Fibroblast of skin of scalp (primary cell): ENCODE measurements at places on chromosomes 7 and 10.
A peak's percentile ranks its signal among the peaks of the same experiment; 100 is the strongest.

- peak; percentile 72 for DNase-seq
Observed at GRCh38 chr10:88379575-88379974, 203.5 kb downstream of the RNLS start.

GRCh38 chr7:137882261-137882668, 35.5 kb upstream of the DGKI start:
- DNase-seq, result peak; percentile 98

DNA sequence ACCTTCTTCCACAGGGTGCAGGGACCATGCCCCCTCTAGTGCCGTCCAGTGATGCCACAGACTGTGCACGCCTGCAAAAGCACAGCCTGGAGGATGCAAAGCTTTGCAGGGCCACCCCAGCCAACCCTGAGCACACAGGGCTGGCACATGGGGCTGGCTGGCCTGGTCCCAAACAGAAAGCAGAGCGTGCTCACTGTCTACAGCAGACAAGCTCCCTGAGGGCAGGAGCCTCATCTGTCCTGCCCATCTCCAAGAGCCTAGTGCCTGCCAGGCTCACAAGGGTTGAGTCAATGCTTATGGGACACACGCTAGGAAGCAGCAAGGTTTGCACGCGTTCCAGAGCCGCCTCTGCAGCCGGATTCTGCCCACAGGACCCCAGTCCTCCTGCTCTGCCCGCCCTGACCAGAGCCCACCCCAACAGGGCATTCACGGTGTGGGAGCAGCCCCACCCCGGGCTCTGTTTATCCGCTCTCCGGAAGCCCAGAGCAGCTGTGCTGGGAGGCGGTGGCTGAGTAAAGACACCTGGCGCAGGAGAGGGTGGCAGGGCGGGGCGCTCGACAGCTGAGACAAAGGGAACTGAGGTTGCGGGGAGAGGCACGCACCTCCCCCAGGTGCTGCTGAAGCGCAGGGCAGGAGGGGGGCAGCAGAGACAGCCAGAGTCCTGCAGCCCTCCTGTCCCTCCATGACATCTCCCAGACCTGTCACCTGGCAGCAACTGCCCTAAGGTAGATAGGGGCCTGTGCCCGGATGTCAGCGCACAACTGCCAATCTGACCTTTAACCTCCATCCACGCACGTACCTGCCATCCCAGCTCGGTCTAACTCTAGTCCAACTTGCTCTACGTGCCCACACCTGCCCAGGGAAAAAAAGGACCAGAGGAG, 4.3 kb downstream of the KCNH2 start:
- no peak for DNase-seq

GRCh38 chr10:58796242-58796641, 283.6 kb downstream of the BICC1 start:
- no peak for DNase-seq

- no peak for DNase-seq
Observed at GRCh38 chr7:129225931-129226572, 1.2 kb downstream of the AHCYL2 start.

DNA sequence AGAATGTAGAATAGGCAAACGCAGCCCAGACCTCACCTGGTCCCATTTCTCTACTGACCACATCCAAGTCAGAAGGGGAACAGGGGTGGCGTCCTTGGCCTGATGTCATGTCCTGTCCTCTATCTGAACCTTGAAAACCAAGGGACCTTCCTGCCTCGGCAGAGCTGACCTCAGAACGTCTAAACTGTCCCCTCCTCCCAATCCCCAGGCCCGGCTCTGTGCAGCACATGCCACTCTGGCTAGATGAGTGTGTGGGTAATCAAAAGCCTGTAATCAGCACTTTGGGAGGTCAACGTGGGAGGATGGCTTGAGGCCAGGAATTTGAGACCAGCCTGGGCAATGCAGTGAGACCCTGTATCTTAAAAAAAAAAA, 46.5 kb upstream of the ZNF479 start:
- no peak for DNase-seq

- DNase-seq, result peak; percentile 72
Observed at GRCh38 chr7:111855161-111855841, 293.0 kb upstream of the IMMP2L start.

- DNase-seq, result peak; percentile 17
Observed at GRCh38 chr10:60382946-60383681, 6.6 kb downstream of the ANK3 start.

DNA sequence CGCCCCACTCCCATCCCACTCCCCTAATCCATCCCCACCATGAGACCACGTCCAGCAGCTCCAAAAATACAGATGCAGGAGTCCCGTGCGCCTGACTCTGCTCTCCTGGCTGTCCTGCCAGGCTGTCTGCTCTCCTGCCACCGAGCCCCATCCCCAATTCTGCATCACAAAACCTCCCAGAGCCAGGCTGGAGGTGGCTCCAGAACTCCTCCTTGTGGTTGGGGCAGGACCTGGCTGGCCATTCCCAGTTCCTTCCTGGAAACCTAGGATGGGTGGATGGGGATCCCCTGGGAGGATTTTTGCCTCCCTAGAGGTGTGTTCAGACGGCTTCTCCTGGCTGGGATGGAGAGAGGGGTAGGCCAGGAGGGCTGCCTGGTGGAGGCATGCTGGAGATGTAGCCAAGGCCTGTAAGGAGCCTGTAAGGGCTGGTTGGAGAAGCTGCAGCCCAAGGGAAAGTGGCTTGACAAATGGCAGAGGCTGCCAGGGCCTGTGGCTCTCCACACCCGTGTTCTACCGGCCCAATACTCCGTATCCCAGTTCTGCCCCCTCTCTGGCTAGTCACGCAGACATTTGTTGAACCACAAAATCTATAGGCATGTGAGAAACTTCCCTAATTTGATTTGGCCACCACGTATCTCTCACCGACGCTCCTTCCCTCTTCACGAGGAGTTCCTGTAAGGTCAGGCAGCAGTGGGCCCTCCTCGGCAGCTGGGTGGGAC, 99.3 kb downstream of the ARHGAP22 start:
- no peak for DNase-seq

DNA sequence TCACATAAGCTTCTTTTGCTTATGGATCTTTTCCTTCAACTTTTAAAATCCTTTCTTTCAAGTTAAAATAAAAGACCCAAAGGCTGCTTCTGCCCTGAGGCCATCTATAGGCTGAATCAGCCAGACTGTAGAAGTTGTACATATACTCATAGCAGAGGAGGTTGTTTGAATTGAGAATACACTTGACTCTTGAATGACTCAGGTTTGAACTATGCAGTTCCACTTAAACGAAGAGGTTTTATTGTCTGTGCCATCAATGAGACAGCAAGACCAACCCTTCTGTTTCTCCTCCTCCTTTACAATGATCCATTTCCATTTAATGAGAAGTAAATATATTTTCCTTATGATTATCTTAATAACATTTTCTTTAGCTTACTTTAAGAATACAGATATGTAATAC, 5.8 kb downstream of the ZNF365 start:
- peak; percentile 74 for DNase-seq

DNA sequence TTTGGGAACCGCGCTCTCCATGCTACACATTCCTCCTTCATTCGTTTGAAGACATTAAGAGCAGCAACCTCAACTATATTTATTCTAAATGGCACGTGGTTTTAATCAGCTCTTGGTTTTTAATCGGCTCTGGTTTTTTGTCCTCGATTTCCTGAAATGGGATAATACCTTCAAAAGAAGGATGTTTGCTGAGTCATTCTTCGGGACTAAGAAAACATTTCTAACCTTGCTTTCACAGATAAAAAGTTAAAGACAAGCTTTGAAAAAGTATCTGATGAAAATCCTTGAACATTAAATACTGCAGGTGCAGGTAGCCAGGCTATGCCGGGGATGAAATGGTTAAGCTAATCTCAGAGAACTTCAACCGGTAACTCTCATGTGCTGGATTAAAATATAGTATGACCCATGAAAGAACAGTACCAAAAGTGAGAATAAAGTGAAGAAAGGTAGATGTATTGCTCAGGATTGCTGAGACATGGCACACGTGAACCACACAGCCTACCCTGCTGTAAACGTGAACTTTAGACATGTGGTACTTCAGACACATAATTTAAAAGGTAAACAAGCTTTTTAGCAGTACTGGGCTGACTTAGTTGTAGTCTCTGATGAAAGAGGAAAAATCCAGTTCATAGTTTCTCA, 89.1 kb downstream of the PTPRN2 start:
- no peak for DNase-seq

- DNase-seq, result no peak
Observed at GRCh38 chr7:70719125-70719524, 412.8 kb upstream of the GALNT17 start.

DNA sequence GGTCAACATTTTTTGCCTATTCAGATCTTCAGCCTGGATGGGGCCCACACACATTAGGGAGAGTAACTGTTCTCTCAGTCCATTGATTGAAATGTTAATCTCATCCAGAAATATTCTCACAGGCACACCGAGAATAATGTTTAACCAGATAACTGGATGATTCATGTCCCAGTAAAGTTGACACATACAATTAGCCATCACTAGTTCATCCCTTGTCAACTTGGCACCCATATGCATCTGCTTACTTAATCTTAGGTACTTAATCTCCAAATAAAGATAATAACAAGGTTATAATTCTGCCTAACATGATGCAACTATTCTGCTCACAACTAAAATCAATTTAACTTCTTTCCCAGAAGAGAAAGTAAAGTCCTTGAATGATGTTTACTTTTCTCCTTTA, 502.6 kb downstream of the ADRA2A start:
- no peak for DNase-seq

- DNase-seq, result no peak
Observed at GRCh38 chr7:157401567-157402387, 65.0 kb downstream of the DNAJB6 start.
